SJSA1 (cell line): ENCODE measurements at places on chromosomes 7 and 10. TPM values are rescaled to one million over a fixed set of nuclear protein-coding genes. Genes with fewer than 3 reads are reported as not detected.
A peak's percentile ranks its signal among the peaks of the same experiment; 100 is the strongest.

Gene MACROH2A2
- total RNA-seq = 42.5 and 45.5 TPM in 2 replicates

Gene APBB1IP
- not detected in 2 replicates for total RNA-seq

Gene ELN
- not detected in 2 replicates for total RNA-seq

DNA sequence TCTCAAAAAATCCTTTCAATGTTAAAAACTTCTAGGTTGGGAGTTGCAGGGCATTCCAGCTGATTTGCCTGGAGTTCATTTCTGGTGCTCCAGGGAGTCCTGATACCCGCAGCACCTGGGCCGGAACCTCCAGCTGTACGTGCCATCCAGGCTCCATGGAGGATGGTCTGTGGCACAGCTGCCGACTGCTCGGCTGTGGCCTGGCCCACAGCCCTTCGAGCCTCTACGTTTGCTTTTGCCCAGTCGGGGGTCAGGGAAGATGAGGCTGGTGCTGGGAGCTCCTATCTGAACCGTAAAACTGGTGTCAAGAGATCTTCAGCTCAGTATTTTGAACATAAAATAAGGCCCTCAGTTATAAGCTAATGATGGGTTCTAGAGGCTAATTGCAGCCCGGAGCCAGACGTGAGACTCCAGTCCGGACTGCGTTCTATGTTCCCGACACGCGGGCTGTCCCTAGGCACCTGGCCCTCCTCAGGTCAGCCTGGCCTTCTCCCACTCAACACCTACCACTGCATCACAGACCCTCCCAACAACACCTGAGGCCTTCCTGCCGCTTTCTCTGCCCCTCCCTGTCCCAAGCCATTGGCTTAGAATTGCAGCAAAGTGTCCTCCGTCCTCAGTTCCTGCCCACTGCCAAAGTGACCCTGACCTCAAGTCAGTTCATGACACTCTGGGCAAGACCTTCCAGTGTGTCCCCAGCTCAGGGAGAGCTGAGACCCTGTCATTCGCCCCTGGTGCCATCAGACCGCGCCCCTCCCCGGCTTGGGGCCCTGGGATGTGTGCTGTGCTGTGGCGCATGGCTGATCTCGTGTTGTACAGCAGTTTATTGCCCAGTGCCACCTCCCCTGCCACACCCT lies 64.2 kb upstream of the DNAJB6 start:
- H3K36me3 ChIP-seq = peaks cover 14% of the 10 kb centered on the region
- H3K27me3 ChIP-seq = no peaks in the 10 kb centered on the region
- peaks cover 36% of the 10 kb centered on the region for H3K4me1 ChIP-seq
- no peak overlapping the region for H3K4me3 ChIP-seq
- peak overlapping the region; percentile 24; the same call in 1 of the 2 replicates for H3K27ac ChIP-seq

Gene STK17A
- total RNA-seq = 47.0 and 49.5 TPM in 2 replicates

Gene PAPOLB
- not detected in 2 replicates for total RNA-seq

Gene ZNF789
- 3.1 and 11.4 TPM in 2 replicates for total RNA-seq

Gene LIPN
- not detected in 2 replicates for total RNA-seq

Gene SGCE
- total RNA-seq = 117 and 123 TPM in 2 replicates

GRCh38 chr10:59064759-59065539 lies 111.5 kb upstream of the PHYHIPL start:
- no peak for DNase-seq
- H3K27me3 ChIP-seq = no peaks in the 10 kb centered on the region
- H3K4me1 ChIP-seq = no peaks in the 10 kb centered on the region
- H3K4me3 ChIP-seq = no peak overlapping the region

Gene ALOX5
- not detected in 2 replicates for total RNA-seq

DNA sequence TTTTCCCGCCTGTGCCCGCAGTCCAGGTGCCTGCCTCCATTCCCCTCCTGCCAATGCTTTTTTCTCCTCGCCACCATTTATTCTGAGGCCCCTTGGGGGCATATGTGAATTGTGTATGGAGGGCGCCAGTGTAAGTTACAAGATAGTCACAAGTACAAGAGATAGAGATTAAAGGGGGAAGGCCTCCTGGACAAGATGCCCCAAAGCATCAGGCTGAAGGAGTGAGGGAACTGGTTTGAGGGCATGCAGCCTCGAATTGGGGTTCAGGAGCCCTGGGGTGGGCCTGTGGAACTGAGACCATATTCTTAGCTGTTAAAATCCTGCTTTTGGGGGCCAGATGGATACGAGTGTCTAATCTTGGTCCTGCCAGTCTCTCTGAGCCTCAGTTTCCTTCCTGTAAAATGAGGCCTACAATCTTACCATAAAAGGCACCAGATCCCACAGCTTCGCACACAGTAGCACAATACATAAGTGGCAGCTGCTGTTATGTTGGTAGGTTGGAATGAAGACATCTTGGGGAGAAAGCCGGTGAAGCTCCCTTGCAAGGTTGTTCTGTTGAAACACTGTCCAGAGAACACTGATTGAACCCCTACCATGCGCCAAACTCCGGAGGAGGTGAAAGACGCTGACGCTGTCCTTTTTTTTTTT lies 545 bp upstream of the COMTD1 start:
- DNase-seq = no peak
- H3K36me3 ChIP-seq = peaks cover 31% of the 10 kb centered on the region
- H3K27ac ChIP-seq = no peak overlapping the region
- H3K4me1 ChIP-seq = peaks cover 18% of the 10 kb centered on the region
- H3K27me3 ChIP-seq = no peaks in the 10 kb centered on the region

Gene RAPGEF5
- 0.03 and 0.97 TPM in 2 replicates for total RNA-seq

Gene TMEM130
- 0.72 and 1.1 TPM in 2 replicates for total RNA-seq

Gene CLDN3
- total RNA-seq = not detected in 2 replicates

- no peaks in the 10 kb centered on the region for H3K4me1 ChIP-seq
- H3K27ac ChIP-seq = no peak overlapping the region
- no peaks in the 10 kb centered on the region for H3K36me3 ChIP-seq
- H3K4me3 ChIP-seq = no peak overlapping the region
- H3K27me3 ChIP-seq = no peaks in the 10 kb centered on the region
- no peak for DNase-seq
Measured at GRCh38 chr7:153423210-153423590, 629.0 kb upstream of the DPP6 start.

DNA sequence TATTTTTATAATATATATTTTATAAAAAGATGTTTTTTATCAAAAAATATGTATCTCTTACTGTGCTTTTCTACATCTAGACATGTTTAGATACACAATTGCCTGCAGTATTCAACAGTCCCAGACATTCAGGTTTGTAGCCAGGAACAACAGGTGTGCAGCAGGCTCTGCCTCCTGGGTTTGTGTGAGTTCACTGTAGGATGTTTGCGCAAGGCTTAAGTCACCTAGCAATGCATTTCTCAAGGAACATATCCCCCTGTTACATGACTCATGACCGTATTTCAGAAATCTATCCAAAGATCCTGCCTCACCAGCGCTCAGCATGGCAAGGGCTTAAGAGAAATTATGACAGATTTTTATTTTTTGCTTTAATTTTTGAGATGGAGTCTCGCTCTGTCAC lies 41.5 kb downstream of the PITRM1 start:
- H3K4me3 ChIP-seq = no peak overlapping the region
- no peaks in the 10 kb centered on the region for H3K4me1 ChIP-seq
- no peak overlapping the region for H3K27ac ChIP-seq
- H3K36me3 ChIP-seq = peaks cover 98% of the 10 kb centered on the region
- no peaks in the 10 kb centered on the region for H3K27me3 ChIP-seq
- no peak for DNase-seq

GRCh38 chr7:157373493-157373892 lies 36.7 kb downstream of the DNAJB6 start:
- no peak overlapping the region for H3K27ac ChIP-seq
- H3K4me3 ChIP-seq = no peak overlapping the region
- peaks cover 8% of the 10 kb centered on the region; the same call in 1 of the 2 replicates for H3K4me1 ChIP-seq

GRCh38 chr10:84269773-84270172 lies 24.9 kb downstream of the RGR start:
- H3K27ac ChIP-seq = peak overlapping the region; percentile 55
- no peak overlapping the region for H3K4me3 ChIP-seq
- DNase-seq = peak; percentile 59

- H3K27ac ChIP-seq = no peak overlapping the region
- H3K27me3 ChIP-seq = no peaks in the 10 kb centered on the region
- DNase-seq = no peak
- 0 out of 2 replicates have a peak, but pooled peaks cover 2% of the 10 kb centered on the region for H3K36me3 ChIP-seq
- no peak overlapping the region for H3K4me3 ChIP-seq
- peaks cover 36% of the 10 kb centered on the region for H3K4me1 ChIP-seq
Measured at GRCh38 chr7:18974803-18975202, 142.6 kb downstream of the TWIST1 start.

Gene SFRP4
- 0.13 TPM in 1 of 2 replicates, not detected in the other for total RNA-seq

GRCh38 chr10:71419750-71420149 lies 23.0 kb downstream of the CDH23 start:
- no peak overlapping the region for H3K27ac ChIP-seq
- H3K4me1 ChIP-seq = no peaks in the 10 kb centered on the region
- H3K27me3 ChIP-seq = 0 out of 2 replicates have a peak, but pooled peaks cover 2% of the 10 kb centered on the region
- H3K36me3 ChIP-seq = no peaks in the 10 kb centered on the region
- no peak overlapping the region for H3K4me3 ChIP-seq

- H3K36me3 ChIP-seq = no peaks in the 10 kb centered on the region
- H3K27ac ChIP-seq = no peak overlapping the region
- H3K4me3 ChIP-seq = no peak overlapping the region
- H3K27me3 ChIP-seq = no peaks in the 10 kb centered on the region
Measured at GRCh38 chr7:118452128-118452527, 227.6 kb downstream of the ANKRD7 start.

GRCh38 chr10:49783645-49784044 lies 21.5 kb upstream of the OGDHL start:
- no peak overlapping the region for H3K27ac ChIP-seq
- peaks cover 17% of the 10 kb centered on the region for H3K27me3 ChIP-seq
- H3K4me1 ChIP-seq = no peaks in the 10 kb centered on the region
- H3K36me3 ChIP-seq = no peaks in the 10 kb centered on the region

- H3K4me1 ChIP-seq = peaks cover 71% of the 10 kb centered on the region
- H3K4me3 ChIP-seq = peak overlapping the region; percentile 45
- peak overlapping the region; percentile 92 for H3K27ac ChIP-seq
- H3K36me3 ChIP-seq = peaks cover 21% of the 10 kb centered on the region
- DNase-seq = peak; percentile 92
- no peaks in the 10 kb centered on the region for H3K27me3 ChIP-seq
Measured at GRCh38 chr7:19107356-19108146, 9.9 kb downstream of the TWIST1 start.

Gene CAMK2B
- total RNA-seq = not detected in 2 replicates

Gene KCNIP2
- total RNA-seq = 0.58 TPM in 1 of 2 replicates, not detected in the other

Gene SPAG6
- not detected in 2 replicates for total RNA-seq

Gene HTR5A
- total RNA-seq = not detected in 2 replicates

DNA sequence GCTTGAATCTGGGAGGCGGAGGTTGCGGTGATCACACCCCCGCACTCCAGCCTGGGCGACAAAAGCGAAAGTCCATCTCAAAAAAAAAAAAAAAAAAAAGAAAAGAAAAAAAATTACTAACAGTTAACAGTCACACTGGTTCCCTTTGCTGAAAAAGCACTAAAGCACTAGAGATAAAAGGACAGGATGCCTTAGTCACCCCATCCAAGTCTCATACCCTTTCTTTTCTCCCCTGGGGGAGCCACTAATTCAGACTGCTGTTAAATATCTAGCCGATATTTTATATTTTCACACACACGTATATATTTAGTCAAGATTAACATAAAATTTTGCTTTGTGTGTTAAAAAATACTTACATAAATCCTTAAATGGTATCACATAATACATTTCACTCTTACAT lies 25.2 kb downstream of the BAIAP2L1 start:
- no peak overlapping the region for H3K4me3 ChIP-seq
- H3K27ac ChIP-seq = no peak overlapping the region
- H3K27me3 ChIP-seq = no peaks in the 10 kb centered on the region
- DNase-seq = no peak

DNA sequence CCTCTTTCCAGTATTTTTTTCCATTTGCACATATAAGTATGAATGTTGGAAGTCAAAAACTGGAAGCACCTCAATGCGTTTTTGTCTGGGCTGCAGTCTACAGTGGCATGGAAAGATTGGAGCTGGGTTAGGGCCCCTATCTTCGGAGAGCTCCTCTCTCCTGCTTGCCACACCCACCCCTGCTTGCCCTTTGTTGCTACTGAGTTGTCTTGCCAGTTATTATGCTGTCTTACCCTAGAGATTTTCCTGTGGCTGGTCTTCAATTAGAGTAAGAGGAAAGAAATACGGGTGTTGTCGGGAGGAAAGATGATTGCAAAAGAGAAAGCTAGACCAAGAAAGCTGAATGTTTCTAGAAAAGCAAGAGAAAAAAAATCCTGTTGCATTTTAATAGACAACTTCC lies 228.9 kb upstream of the CELF2 start:
- no peaks in the 10 kb centered on the region for H3K27me3 ChIP-seq
- DNase-seq = no peak
- peaks cover 71% of the 10 kb centered on the region for H3K36me3 ChIP-seq
- no peak overlapping the region for H3K4me3 ChIP-seq

DNA sequence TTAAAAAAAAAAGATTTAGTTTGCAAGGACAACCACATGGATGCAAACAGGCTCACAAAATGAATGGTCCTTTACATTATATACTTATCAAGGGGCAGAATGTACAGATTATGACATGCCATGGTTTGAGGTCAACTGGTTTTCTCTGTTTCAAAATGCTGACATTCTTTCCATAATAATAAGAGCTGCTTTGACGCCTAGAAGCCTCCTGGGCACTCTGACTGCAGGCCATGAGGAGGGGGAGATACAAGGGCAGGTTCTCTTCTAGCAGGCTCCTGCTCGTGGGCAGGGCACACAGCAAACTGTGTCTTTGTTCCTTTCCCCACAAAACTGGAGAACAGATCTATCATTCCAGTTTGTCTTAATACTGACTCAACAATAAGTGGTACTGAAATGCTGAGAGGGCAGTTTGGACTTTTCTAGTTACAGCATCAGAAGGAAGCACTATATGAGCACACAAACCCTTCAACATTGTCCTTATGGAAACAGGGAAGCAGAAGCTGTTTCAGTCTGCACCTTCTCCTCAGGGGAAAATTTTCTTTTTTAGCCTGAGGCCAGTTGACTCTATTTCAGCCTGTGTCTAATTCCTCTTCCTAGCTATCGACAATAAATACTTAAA lies 314.9 kb upstream of the AOAH start:
- no peak overlapping the region for H3K4me3 ChIP-seq
- H3K4me1 ChIP-seq = peaks cover 10% of the 10 kb centered on the region
- no peak overlapping the region for H3K27ac ChIP-seq
- H3K36me3 ChIP-seq = no peaks in the 10 kb centered on the region

GRCh38 chr7:42982604-42983115 lies 50.5 kb downstream of the MRPL32 start:
- DNase-seq = no peak
- H3K4me1 ChIP-seq = no peaks in the 10 kb centered on the region
- no peak overlapping the region for H3K27ac ChIP-seq
- H3K4me3 ChIP-seq = no peak overlapping the region
- no peaks in the 10 kb centered on the region for H3K27me3 ChIP-seq

Gene GALNT11
- total RNA-seq = 42.9 and 48.8 TPM in 2 replicates

DNA sequence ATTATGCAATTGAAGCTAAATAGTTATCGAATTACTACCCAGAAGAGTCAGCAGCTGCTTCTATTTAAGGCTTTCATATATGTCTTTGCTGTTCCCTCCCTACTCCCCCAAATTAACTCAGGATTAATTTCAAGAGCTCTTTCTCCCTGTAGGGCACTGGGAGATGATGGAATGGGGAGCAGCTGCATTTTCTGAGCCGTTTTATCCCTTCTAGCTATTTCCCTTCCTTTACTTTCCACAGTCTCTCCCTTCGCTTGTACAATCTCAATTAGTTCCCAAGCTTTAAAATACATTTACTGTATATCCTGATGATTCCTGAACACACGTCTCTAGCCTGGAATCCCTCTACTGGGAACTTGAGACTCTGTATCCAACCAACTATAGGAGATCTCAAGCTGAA lies 19.8 kb upstream of the TSPAN12 start:
- H3K4me1 ChIP-seq = no peaks in the 10 kb centered on the region
- H3K4me3 ChIP-seq = no peak overlapping the region
- DNase-seq = no peak
- H3K27ac ChIP-seq = no peak overlapping the region
- peaks cover 19% of the 10 kb centered on the region; the same call in 1 of the 2 replicates for H3K27me3 ChIP-seq

GRCh38 chr7:147332988-147333387 lies 1216.4 kb downstream of the CNTNAP2 start:
- no peak for DNase-seq
- H3K36me3 ChIP-seq = no peaks in the 10 kb centered on the region
- H3K27ac ChIP-seq = no peak overlapping the region
- no peaks in the 10 kb centered on the region for H3K4me1 ChIP-seq

Gene ANKRD30A
- not detected in 2 replicates for total RNA-seq
